ENCODE measurements at places on chromosomes 13 and 19.

DNA sequence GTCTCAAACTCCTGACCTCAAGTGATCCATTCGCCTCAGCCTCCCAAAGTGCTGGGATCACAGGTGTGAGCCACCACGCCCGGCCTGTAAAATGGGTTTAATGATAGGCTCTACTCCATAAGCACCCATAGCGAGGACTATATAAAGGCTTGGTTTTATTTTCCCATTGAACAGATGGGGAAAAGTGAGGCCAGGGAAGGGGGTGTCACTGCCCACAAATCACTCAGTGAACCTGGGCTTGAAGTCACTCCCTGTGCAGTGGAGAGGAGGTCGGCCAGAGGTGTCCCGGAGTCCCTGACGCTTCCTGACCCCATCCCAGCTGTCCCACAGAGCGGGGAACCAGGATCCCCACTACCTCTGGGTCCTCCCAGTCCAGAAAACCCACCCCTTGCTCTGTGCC lies 14.9 kb downstream of the TLE2 start:
- DNase-seq = no peak

DNA sequence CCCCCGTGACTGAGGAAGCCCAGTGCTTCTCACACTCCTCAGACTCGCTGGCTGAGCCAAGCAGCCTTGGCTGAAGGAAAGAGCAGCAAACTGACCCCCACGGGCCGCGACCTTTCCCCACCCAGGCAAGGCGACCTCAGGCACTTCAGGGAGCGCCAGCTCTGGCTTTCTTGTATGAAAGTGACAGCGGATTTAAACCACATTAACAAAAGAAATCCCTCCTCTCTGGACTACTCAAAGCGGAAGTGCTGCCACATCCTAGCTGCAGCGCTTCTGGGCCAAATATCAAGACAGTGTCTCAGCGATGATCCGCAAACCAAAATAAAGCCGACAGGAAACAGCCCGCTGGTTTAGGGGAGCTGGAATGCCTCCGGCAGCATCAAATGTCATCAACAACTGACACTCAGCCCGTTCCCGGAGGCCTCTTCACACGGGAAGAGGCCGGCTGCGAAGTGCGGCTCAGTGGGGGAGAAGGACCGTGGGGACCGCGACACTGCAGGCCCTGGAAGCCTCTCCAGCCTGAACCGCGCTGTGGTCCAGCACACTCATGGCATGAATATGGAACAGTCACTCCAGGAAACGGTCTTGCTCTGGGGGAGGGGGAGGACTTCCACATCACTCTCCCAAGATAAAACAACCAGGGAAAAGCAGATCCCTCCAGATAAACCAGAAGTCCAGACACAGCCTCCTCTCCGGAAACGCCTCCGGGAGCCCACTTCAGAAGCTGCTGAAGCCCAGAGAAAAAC lies 1.4 kb downstream of the RASA3 start:
- peak; percentile 88 for DNase-seq

GRCh38 chr13:106083620-106084350 lies 451.7 kb downstream of the EFNB2 start:
- DNase-seq = no peak

- DNase-seq = no peak
Measured at GRCh38 chr13:87368639-87369038, 302.5 kb upstream of the SLITRK5 start.

GRCh38 chr13:67229481-67230403 lies at the start of gene PCDH9:
Gene PCDH9 (minus strand): TSS chr13:67230336. CDS start chr13:67228440, 1,896 bp downstream.
- no peak for DNase-seq

DNA sequence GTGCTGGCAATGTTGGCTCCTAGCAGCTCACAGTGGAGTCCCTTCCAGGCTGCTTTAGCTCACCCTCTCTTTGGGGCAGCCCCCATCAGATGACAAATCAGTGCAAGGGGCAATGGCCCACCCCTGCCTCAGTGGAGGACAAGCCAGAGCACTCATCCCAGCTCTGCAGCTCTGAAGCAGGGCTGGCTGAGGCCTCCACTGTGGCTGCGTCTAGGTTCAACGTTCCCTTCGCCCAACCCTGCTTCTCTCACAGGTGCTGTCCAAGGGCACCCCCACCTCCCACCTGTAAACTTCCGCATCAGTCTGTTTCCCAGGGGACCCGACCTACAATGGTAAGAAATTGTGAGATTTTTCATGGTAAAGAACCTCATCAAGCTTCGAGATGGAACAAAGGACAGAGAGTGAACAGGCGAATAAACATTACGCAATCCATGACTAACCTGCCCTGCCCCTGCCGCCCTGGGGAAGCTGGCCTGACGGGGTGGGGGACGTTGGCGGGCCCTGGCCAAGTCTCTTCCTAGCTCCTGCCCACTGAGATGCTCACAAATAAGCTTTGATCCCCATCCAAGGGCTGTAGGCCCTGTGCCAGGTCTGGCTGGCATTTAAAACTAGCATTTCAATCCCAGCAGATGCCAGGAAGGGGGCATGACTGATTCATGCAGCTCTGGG lies 40.5 kb downstream of the DZIP1 start:
- no peak for DNase-seq

- no peak for DNase-seq
Measured at GRCh38 chr19:58379246-58379645, 1.6 kb downstream of the ZNF837 start.

DNA sequence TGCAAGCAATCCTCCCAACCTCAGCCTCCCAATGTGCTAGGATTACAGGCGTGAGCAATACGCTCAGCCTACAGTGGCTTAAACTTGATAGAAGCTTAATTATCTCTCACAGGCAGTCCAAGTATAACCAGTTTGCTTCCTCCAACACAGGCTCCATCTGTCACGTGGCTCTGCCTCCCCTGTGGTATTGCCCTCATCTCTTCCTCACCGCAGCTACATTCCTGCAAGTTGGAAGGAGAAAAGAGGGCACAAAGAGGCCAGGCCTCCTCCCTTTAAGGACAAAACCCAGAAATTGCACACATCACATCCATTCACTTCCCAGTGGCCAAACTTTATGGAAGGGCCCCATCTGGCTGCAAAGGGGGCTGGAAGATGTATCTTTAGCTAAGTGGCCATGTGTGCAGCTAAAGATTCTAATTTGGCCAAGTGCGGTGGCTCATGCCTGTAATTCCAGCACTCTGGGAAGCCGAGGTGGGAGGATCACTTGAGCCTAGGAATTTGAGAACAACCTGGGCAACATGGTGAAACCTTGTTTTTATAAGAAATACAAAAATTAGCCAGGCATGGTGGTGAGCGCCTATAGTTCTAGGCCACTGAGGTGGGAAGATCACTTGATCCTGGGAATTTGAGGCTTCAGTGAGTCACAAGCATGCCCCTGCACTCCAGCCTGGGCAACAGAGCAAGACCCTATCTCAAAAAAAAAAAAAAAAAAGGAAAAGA lies 3.1 kb upstream of the SDHAF1 start:
- DNase-seq = no peak

DNA sequence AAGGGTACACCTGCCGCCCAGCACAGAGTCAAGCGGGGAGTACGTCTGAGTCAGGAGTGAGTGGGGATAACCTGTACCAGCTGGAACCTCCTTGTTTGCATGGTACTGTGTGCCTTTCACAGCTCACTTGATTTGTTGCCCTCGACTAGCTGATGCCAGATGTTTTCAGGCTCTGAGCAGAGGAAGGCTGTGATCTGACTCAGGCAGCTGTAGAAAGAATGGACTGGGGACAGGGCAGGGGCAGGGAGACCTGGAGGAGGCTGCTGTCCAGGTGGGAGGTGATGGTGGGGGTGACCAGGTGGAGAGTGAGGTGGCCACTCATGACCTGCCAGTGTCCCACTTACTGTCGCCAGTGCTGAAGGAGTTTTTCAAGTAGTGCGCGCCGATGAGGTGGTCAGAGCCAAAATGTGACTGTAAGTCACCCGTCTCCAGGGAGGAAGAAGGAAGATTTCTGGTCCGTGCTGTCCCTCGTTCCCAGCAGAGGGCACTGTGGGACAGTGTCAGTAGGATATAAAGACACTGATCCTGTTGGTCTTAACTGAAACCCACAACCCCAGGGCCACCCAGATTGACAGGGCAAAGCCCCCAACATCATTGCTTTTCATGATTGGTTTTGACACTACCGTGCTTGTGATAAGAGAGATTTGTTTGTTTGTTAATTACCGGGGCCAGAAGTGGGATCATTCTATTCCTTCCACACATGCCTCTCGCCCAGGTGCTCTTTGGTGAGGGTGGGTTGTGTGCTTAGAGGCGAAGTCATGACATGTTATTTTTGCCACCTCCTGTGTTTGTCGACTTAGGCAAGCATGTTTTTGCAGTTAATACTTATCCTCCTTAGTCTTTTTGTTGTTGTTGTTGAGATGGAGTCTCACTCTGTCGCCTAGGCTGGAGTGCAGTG lies 128.4 kb downstream of the DPF1 start:
- DNase-seq = peak; percentile 22

GRCh38 chr19:51800473-51801244 lies 5.7 kb downstream of the FPR3 start:
- DNase-seq = no peak

GRCh38 chr13:46504036-46504435 lies 48.9 kb upstream of the LRCH1 start:
- no peak for DNase-seq

DNA sequence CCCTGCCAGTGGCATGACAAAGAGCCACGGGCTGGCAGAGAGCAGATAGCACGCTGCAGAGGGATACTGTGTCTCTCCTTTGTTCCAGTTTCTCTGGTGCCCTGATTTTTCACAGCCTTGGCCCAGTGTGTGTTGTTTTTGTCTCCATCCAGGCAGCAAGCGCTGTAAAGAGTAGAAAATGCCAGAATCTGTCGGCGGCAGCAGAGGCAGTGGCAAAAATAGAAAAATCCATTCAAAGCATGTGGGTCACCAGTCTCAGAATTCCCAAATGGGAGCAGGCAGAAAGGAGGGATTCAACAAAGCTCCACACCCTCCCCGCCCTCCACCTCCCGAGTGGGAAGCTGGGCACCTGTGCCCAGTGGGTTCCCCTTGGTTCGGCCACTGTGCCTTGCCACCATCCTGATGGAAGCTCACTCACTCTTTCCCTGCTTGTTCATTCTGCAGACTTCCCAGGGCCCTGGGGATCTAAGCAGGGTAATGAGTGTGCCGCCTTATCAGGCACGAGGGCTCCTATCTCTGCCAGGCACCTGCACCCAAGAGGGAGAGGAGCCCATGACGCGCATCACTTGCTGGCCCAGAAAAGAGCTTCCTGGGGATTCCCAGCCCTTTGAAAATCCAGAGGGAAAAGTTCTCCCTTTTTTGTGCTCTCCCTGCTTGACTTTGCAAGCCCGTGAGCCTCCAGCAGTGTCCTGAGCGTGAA lies 416.9 kb downstream of the IRS2 start:
- no peak for DNase-seq

- DNase-seq = no peak
Measured at GRCh38 chr13:30523211-30523610, 57.5 kb upstream of the HMGB1 start.

- no peak for DNase-seq
Measured at GRCh38 chr19:51821456-51821855, 26.5 kb downstream of the FPR3 start.

DNA sequence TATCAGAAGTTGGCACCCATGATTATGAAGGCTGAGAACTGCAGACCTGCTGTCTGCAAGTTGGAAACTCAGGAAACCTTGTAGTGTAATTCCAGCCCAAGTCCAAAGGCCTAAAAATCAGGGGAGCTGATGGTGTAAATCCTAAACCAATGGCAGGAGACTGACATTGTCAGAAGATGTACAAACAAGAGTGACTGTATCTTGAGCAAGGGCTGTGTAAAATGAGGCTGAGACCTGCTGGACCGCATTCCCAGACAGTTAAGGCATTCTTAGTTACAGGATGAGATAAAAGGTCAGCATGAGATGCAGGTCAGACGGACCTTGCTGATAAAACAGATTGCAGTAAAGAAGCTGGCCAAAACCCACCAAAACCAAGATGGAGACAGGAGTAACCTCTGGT lies 147.7 kb downstream of the COG6 start:
- no peak for DNase-seq

GRCh38 chr19:782185-782877 lies 14.9 kb upstream of the PTBP1 start:
- no peak for DNase-seq

DNA sequence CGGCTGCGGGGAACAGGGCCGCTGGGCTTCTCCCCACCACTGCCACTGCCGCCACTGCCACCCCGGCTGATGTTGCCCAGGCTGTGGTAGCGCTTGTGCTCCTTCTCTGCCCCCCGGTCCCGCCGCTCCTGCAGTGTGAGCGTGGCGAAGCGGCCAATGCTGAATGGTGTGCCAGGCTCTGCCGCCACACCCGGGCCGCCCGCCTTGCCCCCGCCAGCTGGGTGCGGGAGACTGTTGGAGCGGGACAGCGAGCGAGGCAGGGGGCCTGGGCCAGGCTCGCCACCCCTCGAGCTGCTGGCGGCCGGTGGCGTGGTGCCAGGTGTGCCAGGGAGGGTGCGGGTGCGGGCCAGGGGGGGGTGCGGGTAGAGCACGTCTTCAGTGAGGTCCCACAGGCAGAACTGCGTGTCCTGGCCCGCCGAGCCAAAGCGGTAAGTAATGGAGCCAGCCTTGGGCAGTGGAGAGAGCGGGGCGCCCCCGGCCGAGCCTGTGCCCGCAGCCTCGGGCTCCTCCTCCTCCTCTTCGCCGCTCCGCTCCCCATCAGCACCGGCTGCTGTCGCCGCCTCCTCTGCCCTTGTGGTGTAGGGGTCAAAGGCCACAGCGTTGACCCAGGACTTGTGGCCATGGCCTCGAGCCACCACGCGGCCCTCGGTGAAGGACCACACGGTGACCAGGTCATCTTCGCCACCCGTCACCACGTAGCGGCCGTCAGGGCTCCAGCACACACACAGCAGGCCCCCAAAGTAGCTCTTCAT lies 3.7 kb upstream of the DMPK start:
- no peak for DNase-seq

GRCh38 chr19:55473225-55474012 lies 3.0 kb upstream of the ZNF628 start:
- DNase-seq = no peak

- DNase-seq = no peak
Measured at GRCh38 chr13:104487006-104487405, 1420.8 kb upstream of the SLC10A2 start.

DNA sequence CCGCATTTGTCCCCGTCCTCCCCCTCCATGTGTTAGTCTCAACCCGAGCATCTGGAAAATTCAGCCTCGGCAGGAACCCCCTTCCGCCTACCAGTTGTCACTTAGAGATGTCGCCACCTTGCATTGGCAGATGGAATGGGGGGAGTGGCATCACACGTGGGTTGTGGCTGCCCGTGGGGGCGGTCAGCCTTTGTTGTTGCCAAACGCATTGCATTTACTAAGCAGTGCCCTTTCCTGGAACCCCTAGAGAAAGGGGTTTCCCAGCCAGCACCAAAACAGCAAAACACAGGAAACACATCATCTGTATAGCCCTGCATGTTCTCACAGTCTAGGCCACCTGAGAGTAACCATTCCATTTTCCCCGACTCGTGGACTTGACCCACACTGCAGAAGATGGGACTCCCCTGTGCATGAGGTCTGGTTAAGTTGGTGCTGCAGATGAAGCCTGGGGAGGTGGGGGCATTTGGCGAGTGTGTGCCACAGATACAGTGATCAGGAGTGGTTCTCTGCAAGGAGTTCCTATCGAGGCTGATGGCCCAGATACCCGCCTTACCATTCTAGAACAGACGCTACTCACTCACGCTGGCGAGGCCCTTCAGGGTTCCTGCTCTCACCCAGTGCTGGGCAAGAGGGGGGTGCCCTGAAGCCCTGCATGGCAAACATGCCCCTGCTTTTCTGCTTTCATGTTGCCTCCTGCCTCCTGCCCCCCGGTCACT lies 38.3 kb downstream of the TMED1 start:
- no peak for DNase-seq
